ENCODE measurements at places on chromosomes 2 and 18.

GRCh38 chr2:138455691-138456090 lies 45.9 kb upstream of the SPOPL start:
- no peak for DNase-seq

DNA sequence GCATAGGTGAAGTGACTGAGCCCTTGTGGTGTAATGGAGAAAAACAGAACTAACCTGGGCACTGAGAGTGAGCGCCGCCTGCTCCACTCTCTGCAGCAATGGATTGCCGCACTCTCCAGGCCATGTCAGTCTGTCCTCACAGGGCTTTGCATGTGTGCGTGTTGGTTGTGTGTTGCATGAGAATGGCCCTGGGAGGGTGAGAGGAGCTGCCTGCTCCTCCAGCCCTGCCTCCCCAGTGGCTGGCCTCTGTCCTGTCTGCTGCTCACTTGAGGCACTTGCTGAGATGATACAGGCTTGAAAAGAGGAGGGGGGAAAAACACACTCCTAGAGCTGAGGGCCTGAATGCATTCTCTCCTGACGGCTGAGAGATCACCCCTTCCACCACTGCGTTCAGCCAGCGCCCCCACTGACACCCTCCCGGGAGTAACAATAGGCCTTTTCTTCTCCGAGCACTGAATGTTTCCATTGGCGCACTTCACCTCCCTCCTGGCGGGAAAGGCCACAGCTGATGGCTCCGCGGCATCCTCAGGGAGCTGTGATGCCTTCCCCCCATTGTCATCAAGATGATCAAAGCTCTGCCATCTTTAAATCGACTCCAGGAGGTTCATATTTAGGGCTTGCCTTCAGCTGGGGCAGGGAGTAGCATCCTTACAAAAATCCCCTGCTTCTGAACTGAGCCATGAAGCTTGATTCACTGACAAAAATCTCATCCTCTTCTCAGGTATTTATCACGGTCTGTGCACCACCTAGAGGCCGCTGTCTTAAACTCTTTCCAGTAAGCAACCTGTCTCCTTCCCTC lies 49.9 kb upstream of the DAPL1 start:
- no peak for DNase-seq

- DNase-seq, result no peak
Observed at GRCh38 chr2:143503280-143503679, 374.1 kb downstream of the ARHGAP15 start.

DNA sequence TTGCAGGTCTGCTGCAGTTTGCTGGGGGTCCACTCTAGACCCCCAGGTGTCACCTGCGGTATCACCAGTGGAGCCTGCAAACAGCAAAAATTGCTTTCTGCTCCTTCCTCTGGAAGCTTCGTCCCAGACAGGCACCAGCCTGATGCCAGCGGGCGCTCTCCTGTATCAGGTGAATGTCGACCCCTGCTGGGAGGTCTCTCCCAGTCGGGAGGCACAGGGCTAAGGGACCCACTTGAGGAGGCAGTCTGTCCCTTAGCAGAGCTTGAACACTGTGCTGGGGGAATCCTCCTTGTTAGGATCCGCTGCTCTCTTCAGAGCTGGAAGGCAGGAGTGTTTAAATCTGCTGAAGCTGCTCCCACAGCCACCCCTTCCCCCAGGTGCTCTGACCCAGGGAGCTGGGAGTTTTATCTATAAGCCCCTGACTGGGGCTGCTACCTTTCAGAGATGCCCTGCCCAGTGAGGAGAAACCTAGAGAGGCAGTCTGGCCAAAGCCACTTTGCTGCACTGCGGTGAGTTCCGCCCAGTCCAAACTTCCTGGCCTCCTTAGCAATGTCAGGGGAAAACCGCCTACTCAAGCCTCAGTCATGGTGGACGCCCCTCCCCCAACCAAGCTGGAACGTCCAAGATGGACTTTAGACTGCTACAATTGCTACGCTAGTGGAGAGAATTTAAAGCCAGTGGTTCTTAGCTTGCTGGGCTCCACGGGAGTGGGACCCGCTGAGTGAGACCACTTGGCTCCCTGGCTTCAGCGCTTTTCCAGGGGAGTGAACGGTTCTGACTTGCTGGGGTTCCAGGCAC lies 652.5 kb downstream of the KCNJ3 start:
- no peak for DNase-seq

- DNase-seq, result no peak
Observed at GRCh38 chr2:142484111-142484510, 353.3 kb upstream of the LRP1B start.

DNA sequence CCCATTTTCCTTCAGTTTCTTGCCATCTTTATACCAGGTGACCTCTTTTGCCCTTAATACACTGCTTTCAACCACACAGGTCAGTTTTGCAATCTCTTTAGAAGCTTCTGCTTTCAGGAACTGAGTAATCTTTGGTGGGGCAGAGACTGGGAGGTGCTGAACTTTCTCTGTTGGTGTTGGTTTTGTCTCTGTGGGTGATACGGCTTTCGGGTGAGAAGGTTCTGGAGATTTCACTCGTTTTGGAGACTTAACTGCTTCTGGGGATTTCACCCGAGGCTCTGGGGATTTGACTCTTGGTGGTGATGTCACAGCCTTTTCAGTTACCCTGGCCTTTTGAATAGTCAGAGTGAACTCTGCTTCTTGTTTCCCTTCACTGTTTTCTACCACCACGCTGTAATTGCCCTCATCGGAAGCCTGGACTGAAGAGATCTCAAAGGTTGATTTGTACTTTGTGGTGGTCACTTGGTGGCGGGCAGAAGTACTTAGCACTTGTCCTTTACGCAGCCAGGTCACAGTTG lies 50.4 kb downstream of the PLEKHA3 start:
- DNase-seq, result no peak

GRCh38 chr2:70381821-70382220 lies 80.0 kb upstream of the FAM136A start:
- DNase-seq, result no peak

- DNase-seq, result no peak
Observed at GRCh38 chr2:134103196-134103595, 150.7 kb upstream of the MGAT5 start.

GRCh38 chr18:57443247-57443646 lies 8.1 kb downstream of the ONECUT2 start:
- no peak for DNase-seq

- no peak for DNase-seq
Observed at GRCh38 chr2:217166241-217166850, 306.5 kb upstream of the TNP1 start.

GRCh38 chr18:13017247-13017875 lies 26.2 kb downstream of the CEP192 start:
- DNase-seq, result no peak

GRCh38 chr2:64466478-64467085 lies 12.6 kb downstream of the LGALSL start:
- DNase-seq, result no peak

DNA sequence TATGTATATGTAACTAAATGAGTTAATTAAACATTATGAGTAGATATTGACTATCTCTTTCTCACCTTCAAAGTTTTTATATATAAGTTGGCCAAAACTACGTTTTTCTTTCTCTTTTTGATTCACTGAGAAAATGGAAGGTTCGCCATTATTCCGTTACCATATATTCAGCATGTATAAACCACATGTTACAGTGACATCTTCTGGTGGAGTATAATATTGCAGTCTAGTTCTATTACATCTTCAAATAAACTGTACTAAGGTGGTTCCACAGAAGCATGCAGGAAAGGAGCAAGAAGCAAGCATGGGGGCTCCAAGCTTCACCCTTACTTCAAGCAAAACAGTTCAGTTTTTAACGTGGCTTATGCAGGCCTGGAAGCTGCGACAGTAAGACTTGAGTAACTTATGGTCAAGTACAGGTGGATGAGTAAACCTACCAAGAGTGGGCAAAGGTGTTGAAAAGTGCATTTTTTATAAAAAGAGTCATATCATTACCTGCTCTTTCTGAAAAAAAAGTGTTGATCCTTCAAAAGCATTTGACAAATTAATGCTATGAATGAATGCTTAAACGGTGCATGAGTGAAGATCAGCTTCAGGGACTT lies 129.8 kb upstream of the RAB6C start:
- no peak for DNase-seq

- no peak for DNase-seq
Observed at GRCh38 chr18:31064130-31064529, 21.6 kb upstream of the DSC3 start.

- no peak for DNase-seq
Observed at GRCh38 chr2:75253526-75253925, 54.2 kb upstream of the TACR1 start.

GRCh38 chr2:127155947-127156346 lies 49.0 kb upstream of the BIN1 start:
- DNase-seq, result no peak

DNA sequence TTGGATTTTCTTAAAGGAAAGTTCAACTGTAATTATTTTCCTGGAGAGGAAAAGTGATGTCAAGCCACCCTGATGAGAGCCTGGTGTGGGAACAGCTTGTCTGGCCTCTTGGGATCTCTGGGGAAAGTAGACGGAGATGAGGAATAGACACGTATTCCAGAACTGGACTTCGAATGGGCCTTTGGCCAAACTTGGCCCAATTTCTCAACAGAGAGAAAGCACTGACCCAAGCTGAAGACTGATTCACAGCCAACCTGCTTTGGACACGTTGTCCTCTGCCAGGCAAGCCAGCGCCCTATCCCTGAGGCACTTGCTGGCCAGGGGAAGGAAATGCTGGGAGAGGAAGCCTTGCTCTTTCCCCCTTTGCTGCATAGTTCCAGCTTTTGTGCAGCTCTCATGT lies 70.8 kb upstream of the CTAGE1 start:
- no peak for DNase-seq

DNA sequence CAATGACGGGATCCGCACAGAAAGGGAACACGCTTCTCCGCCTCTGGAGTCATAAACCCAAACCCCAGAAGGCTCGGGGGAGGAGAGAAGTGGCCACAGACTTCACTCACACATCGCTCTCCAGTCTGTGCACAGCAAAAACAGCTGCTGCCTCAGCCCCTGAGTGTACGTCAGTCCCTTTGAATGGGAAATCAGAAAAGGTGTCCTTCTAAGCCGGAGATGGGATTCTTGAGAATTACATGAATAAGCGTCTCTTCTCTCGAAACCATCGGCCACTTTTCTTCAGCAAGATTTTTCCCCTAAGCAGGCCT lies 78.3 kb downstream of the PDCL3 start:
- no peak for DNase-seq

DNA sequence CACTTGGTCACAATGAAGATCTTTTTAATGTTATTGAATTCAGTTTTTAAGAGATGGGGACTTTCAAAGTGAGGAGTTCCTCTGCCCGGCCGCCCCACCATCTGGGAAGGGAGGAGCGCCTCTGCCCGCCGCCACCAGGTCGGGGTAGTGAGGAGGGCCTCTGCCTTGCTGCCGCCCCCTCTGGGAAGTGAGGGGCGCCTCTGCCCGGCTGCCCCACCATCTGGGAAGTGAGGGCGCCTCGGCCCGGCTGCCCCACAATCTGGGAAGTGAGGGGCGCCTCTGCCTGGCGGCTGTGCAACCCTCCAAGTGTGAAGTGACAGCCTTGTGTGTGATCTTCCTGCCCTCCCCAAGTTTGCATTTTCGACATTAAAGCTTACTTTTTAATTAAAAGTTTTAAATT lies 899.3 kb downstream of the TRIB2 start:
- no peak for DNase-seq

DNA sequence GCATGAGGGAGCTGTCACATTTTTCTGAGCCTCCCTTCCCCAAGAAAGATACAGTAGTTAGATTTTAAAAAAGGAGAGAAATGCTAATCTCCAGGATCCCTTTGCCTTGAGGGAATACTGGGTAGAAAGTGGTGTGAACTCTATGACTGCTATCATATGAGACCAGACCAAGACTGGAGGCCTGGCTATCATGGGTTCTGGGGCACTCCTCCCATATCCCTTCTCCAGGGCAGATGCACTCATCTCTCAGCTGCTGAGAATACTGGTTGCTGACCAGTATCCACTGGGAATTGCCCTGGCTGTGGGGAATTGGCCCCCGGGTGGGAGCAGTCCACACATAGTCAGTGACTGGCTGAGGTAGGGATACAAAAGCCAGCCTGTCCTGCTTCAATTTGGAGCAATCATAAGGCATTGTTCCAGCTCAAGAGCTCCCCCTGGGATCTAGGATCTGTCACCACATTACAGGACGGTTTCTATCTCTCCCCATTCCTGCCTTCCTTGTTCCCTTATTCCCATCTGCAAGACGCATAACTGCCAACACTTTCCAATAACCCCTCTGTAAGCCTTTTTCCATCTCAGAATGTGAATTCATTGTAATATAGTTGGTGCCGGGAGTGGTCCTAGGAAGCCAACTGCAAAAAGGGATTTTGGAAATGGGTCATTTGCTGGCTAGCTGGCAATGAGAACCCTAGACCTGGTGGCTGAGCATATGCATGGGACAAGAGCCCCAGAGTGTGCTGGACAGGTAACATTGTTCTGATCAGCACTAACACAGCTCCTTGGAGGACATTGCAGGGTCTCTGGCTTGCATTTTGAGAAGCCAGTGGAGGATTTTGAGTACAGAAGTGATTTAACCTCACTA lies 35.4 kb upstream of the REEP1 start:
- DNase-seq, result no peak

DNA sequence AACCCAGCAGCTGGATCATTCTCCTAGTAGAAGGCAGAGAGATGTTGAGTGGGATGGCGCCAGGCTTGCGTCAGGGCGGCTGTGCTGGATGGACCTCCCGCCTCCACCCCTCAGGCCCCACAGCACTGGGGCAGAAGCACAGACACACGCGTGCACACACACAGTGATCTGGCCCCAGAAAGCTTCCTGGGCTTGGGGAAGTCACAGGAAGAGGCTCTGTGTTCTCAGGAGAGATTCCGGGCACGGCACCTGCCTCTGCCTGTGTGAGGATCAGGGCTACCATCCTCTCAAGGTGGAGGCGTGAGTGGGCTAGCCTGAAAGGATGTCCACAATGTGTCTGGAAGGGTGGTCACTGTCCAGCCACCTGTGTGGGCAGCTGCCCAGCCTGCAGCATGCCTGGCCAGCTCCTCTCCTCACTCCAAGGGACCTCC lies 229.8 kb upstream of the HS6ST1 start:
- DNase-seq, result no peak

GRCh38 chr2:220795705-220796104 lies 776.4 kb downstream of the EPHA4 start:
- no peak for DNase-seq

DNA sequence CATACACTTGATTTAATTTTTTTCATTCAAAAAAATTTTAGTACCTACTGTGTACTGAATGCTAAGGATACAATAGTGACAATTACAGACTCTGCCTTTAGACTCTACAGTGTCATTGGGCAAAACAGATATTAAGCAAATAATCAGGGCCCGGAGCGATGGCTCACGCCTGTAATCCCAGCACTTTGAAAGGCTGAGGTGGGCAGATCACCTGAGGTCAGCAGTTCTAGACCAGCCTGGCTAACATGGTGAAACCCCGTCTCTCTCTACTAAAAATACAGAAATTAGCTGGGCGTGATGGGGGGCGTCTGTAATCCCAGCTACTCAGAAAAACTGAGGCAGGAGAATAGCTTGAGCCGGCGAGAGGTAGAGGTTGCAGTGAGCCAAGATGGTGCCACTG lies 1.4 kb downstream of the UBXN2A start:
- DNase-seq, result no peak

GRCh38 chr2:192183296-192183695 lies 11.4 kb downstream of the TMEFF2 start:
- DNase-seq, result no peak

GRCh38 chr18:13211534-13211933 lies 7.0 kb upstream of the LDLRAD4 start:
- no peak for DNase-seq

GRCh38 chr2:181371195-181371594 lies 86.0 kb upstream of the ITGA4 start:
- DNase-seq, result no peak

All from activated CD8-positive, alpha-beta memory T cell treated with anti-CD3 and anti-CD28 coated beads, Interleukin-2, amount 50 U/mL, for 4 hours (primary cell).